Fibroblast of skin of left quadriceps (primary cell): ENCODE measurements at places on chromosomes 4 and X.

- DNase-seq, result no peak
Observed at GRCh38 chr4:15720851-15721250, 18.0 kb downstream of the BST1 start.

DNA sequence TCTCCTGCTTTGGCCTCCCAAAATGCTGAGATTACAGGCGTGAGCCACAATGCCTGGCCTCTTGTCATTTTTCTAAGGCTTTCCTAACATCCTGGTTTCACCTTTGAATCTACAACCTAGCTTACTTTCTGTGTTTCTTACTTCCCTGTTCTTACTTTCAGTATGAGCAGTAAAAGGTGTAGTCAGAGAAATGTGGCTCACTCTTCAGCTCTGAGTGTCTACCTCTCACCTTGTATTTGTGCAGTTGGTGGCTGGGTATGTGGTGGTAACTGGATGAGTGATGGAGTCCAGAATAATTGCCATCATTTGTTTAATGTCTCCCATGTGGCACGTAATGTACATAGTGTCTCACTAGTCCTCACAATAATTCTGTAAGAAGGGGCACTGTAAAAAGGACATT is 19.1 kb upstream of the CXCL11 start:
- no peak for DNase-seq

- no peak for DNase-seq
Observed at GRCh38 chr4:26086621-26087441, 172.8 kb downstream of the SMIM20 start.

GRCh38 chrX:29376584-29376983 is 789.3 kb downstream of the IL1RAPL1 start:
- no peak for DNase-seq

GRCh38 chr4:15396157-15396800 is 31.6 kb upstream of the C1QTNF7 start:
- no peak for DNase-seq

GRCh38 chrX:111133389-111133788 is 37.4 kb downstream of the PAK3 start:
- DNase-seq, result no peak

GRCh38 chrX:130079824-130080406 is 30.4 kb downstream of the ELF4 start:
- DNase-seq, result peak; percentile 53

DNA sequence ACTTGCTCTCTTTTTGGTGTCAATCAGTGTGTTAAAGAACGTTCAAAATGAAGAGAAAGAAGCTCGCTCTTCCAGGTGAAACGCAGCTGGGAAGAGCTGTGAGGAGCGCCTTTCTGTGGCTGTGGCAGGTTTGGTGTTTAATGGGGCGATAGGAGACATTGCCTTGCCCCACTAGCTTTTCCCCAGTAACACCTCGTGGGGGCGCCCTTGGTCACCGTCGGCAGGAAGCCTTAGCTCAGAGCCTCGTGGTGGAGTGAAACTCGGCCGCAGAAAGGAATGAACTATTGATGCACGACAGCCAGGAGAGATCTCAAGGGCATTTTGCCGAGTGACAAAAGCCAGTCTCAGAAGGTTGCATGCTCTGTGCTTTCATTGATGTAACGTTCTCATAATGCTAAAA is 65.1 kb downstream of the GPR143 start:
- no peak for DNase-seq

GRCh38 chrX:5646818-5647217 is 581.8 kb downstream of the NLGN4X start:
- DNase-seq, result no peak

DNA sequence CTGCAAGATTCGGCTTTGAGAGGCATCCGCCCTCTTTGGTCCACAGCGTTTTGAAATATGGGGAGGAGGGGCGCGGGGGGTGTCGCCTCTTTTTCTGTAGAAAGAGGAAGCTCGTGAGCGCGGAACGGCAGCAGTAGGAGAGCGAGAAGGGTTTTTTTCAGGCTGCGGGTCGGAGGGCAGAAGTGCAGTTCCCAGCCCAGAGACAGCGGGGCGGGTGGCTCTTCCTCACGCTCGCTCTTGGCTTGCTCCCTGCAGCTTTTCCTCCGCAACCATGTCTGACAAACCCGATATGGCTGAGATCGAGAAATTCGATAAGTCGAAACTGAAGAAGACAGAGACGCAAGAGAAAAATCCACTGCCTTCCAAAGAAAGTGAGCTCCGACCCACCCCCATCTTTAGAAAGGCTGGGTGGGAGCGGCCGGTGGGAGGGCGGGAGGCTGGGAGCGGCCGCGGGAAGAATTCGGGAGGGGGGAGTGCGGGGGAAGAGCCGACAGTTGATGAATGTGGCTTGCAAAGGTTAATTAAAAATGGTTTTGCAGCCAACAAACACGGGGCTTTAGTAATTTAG is 1.2 kb downstream of the TMSB4X start:
- DNase-seq, result no peak

DNA sequence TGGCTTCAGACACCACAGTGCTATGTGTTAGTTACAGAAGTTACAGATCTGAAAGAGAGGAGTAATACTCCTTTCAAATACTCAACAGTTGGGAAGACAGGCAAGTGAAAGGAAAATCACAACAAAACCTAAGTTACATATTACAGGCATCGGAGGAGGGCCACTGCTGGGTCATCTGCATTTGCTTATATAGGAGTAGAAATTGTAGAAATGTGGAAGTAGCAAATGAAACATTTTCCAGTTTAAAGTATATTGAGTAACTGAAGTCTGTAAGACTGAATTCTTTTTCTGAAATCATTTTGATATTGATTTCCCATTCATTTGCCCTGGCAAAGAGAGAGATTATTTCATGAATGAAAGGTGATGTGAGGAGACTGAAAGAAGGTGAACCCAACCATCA is 201.7 kb downstream of the SPRY1 start:
- DNase-seq, result no peak

GRCh38 chr4:54372951-54373350 is 143.9 kb downstream of the PDGFRA start:
- no peak for DNase-seq

GRCh38 chr4:103204111-103204510 is 6.0 kb upstream of the CENPE start:
- no peak for DNase-seq

DNA sequence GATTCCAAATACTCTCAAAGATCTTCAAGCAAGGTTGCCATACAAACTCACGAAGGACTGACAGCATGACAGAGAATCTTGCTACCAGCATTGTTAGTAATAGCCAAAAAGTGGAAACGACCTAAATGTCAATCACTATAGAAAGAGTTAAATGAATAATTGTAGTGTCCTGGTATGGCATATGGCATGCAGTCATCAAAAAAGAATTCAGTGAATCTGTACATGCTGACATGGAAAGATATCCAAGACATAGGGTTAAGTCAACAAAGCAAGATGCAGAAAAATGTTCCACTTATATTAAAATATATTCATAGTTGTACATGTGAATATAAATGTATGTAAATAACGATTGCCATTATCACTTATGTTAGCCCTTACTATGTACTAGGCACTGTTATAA is 37.6 kb downstream of the SRPX2 start:
- DNase-seq, result no peak

GRCh38 chr4:118930255-118930654 is 41.6 kb downstream of the SYNPO2 start:
- no peak for DNase-seq

- DNase-seq, result no peak
Observed at GRCh38 chr4:158157412-158157811, 15.4 kb downstream of the GASK1B start.

GRCh38 chrX:9456250-9457074 is 8.4 kb upstream of the TBL1X start:
- no peak for DNase-seq

DNA sequence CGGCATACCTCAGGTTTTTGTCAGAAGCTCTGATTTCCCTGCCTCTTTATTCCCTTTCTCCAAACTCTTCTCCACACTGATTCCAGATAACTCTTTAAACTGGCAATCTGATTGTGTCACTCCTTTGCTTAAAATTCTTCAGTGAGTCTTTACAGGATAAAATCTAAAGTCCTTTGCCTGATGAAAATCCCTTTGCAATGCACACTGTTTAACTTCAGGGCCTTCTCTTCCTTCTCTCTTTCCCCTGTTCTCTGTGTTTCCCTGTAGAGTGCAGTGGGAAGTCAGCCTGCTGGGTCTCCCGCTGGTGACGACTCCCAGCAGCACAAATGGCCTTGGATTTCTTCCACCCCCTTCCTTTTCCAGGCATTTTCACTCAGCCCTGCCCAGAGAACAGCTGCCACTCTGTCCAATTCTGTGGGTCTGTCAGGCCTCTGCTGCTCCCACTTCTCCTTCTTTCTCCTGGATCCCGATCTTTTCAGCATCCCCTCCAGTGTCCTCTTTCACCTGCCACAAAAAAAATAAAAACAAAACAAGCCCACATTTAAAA is 189.9 kb upstream of the NWD2 start:
- no peak for DNase-seq
